CD8-positive, alpha-beta memory T cell (primary cell): ENCODE measurements at places on chromosomes 6 and 20. TPM values are rescaled to one million over a fixed set of nuclear protein-coding genes. Genes with fewer than 3 reads are reported as not detected.

- H3K36me3 ChIP-seq: no peaks in the 10 kb centered on the region
- H3K27me3 ChIP-seq: no peaks in the 10 kb centered on the region
- H3K27ac ChIP-seq: no peak overlapping the region
- no peak for DNase-seq
- H3K4me3 ChIP-seq: no peak overlapping the region
- H3K4me1 ChIP-seq: no peaks in the 10 kb centered on the region
Observed at GRCh38 chr20:59829054-59829785, 104.2 kb downstream of the SYCP2 start.

GRCh38 chr6:157461000-157461915 lies 80.3 kb downstream of the ZDHHC14 start:
- no peaks in the 10 kb centered on the region for H3K27me3 ChIP-seq
- peaks cover 15% of the 10 kb centered on the region for H3K4me1 ChIP-seq
- H3K36me3 ChIP-seq: no peaks in the 10 kb centered on the region
- no peak overlapping the region for H3K4me3 ChIP-seq
- peak; percentile 20 for DNase-seq
- H3K27ac ChIP-seq: no peak overlapping the region

GRCh38 chr6:14770040-14770439 lies 475.8 kb upstream of the JARID2 start:
- H3K36me3 ChIP-seq: no peaks in the 10 kb centered on the region
- H3K27ac ChIP-seq: no peak overlapping the region
- DNase-seq: no peak

Gene SLC12A5
- not detected for polyA plus RNA-seq

Gene SMPDL3A
- not detected for polyA plus RNA-seq

Gene AHI1
- 3.6 TPM for polyA plus RNA-seq

- no peak for DNase-seq
- peak overlapping the region; percentile 43 for H3K27ac ChIP-seq
- H3K4me1 ChIP-seq: peaks cover 5% of the 10 kb centered on the region
- H3K27me3 ChIP-seq: no peaks in the 10 kb centered on the region
- H3K36me3 ChIP-seq: no peaks in the 10 kb centered on the region
- no peak overlapping the region for H3K4me3 ChIP-seq
Observed at GRCh38 chr6:149118737-149119653, 198.5 kb upstream of the TAB2 start.

DNA sequence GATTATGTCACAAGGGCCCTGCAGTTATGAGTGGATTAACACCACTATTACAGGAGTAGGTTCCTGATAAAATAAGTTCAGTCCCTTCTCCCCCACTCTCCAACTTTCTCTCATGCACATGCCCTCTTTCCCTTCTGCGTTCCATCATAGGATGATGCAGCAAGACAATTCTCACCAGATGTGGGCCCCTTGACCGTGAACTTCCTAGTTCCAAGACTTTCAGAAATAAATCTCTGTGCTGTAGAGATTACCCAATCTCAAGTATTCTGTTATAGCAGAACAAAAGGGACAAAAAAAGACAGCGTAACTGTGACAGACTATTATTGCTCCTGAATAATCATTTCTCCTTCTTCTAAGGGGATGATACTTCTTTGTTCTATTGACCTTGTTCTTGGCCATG lies 33.8 kb upstream of the TMEM244 start:
- H3K27ac ChIP-seq: no peak overlapping the region
- H3K4me1 ChIP-seq: no peaks in the 10 kb centered on the region
- no peaks in the 10 kb centered on the region for H3K36me3 ChIP-seq
- H3K4me3 ChIP-seq: no peak overlapping the region
- DNase-seq: no peak

Gene PTCHD4
- not detected for polyA plus RNA-seq

DNA sequence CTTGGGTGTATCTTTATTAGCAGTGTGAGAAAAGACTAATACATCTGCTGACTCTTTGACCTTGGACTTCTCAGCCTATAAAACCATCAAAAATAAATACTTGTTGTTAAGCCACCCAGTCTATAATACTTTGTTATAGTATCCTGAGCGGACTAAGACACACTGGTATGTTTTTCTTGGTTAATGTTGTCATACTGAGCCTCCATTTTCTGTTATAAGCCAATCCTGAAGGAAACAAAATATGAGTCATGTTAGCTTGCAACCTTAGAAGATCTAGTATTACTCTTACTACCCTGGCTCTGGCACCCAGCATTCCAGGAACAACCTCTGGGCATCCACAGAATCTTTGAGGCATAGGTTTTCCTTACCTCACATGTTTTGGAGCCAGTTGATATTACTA lies 307.2 kb downstream of the FRK start:
- H3K36me3 ChIP-seq: no peaks in the 10 kb centered on the region
- DNase-seq: no peak
- H3K4me3 ChIP-seq: no peak overlapping the region
- H3K27ac ChIP-seq: no peak overlapping the region
- no peaks in the 10 kb centered on the region for H3K4me1 ChIP-seq

- H3K4me3 ChIP-seq: no peak overlapping the region
- no peaks in the 10 kb centered on the region for H3K36me3 ChIP-seq
- no peaks in the 10 kb centered on the region for H3K27me3 ChIP-seq
- H3K4me1 ChIP-seq: no peaks in the 10 kb centered on the region
- no peak overlapping the region for H3K27ac ChIP-seq
Observed at GRCh38 chr20:24111858-24112257, 123.3 kb upstream of the GGTLC1 start.

Gene SLC22A7
- not detected for polyA plus RNA-seq

- H3K4me3 ChIP-seq: no peak overlapping the region
- H3K36me3 ChIP-seq: no peaks in the 10 kb centered on the region
- no peaks in the 10 kb centered on the region for H3K27me3 ChIP-seq
- no peak overlapping the region for H3K27ac ChIP-seq
- H3K4me1 ChIP-seq: peaks cover 1% of the 10 kb centered on the region
Observed at GRCh38 chr6:52548353-52548713, 28.5 kb downstream of the TRAM2 start.

DNA sequence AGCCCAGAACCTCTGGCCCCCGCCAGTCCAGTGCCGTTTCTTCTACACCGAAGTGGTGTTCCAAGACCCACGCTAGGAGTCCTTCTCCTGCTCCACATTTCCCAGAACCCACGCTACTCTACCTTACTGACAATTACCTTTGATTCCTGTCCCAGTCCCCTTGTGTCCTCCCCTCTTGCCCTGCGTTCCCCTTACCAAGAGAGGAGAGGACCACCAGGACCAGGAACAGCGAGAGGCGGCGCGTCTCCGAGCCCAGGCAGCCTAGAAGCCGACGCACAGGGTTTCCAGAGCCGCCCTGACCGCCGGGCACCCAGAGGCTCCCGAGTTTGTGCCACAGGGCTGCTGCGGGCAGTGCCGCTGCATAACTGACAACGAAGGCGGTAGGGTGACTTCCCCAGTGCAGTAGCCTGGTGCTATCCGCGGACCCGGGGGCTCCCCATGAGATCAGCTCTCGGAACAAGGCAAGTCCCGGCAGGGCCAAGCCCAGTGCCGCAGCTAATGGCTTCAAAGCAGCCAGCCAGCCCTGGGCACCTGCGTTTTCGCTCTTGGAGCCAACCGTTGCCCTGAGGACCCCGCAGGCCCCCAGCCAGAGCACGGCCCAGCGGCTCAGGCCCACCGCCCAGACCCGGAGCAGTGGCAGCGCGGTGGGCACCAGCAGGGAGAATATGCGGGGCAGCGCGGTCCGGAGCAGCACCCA lies 512 bp downstream of the TAP1 start:
- DNase-seq: peak; percentile 62
- peaks cover 71% of the 10 kb centered on the region for H3K4me1 ChIP-seq
- peaks cover 60% of the 10 kb centered on the region for H3K36me3 ChIP-seq
- peak overlapping the region; percentile 90 for H3K4me3 ChIP-seq

GRCh38 chr6:35267446-35267845 lies 7.9 kb downstream of the ZNF76 start:
- H3K27me3 ChIP-seq: no peaks in the 10 kb centered on the region
- no peak overlapping the region for H3K27ac ChIP-seq
- H3K4me1 ChIP-seq: peaks cover 21% of the 10 kb centered on the region
- H3K36me3 ChIP-seq: no peaks in the 10 kb centered on the region
- DNase-seq: no peak

- H3K27ac ChIP-seq: no peak overlapping the region
- no peak overlapping the region for H3K4me3 ChIP-seq
- H3K27me3 ChIP-seq: no peaks in the 10 kb centered on the region
Observed at GRCh38 chr6:155047523-155047922, 52.4 kb downstream of the TIAM2 start.

GRCh38 chr6:39493174-39493573 lies 170.7 kb upstream of the KCNK16 start:
- H3K27me3 ChIP-seq: no peaks in the 10 kb centered on the region
- H3K4me3 ChIP-seq: no peak overlapping the region

GRCh38 chr6:147285087-147285855 lies 81.1 kb downstream of the STXBP5 start:
- no peaks in the 10 kb centered on the region for H3K4me1 ChIP-seq
- peaks cover 3% of the 10 kb centered on the region for H3K36me3 ChIP-seq
- H3K27me3 ChIP-seq: no peaks in the 10 kb centered on the region
- no peak overlapping the region for H3K4me3 ChIP-seq
- no peak for DNase-seq
- H3K27ac ChIP-seq: no peak overlapping the region
